ENCODE measurements at places on chromosomes 4 and X.

DNA sequence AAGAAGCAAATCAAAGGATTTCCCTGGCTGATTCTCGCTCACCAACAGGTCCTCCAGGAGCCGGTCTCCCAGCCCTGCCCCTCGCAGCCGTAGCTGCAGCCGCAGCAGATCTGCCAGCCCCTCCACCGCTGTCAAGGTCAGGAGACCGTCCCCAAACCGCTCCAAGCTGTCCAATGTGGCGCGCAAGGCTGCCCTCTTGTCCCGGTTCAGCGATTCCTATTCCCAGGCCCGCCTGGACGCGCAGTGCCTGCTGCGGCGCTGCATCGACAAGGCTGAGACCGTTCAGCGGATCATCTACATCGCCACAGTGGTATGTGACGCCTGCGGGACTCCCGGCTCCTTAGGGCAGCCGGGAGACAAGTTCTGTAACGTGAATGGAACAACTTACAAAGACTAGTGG lies 25.6 kb downstream of the SPATA18 start:
- no peak for DNase-seq

DNA sequence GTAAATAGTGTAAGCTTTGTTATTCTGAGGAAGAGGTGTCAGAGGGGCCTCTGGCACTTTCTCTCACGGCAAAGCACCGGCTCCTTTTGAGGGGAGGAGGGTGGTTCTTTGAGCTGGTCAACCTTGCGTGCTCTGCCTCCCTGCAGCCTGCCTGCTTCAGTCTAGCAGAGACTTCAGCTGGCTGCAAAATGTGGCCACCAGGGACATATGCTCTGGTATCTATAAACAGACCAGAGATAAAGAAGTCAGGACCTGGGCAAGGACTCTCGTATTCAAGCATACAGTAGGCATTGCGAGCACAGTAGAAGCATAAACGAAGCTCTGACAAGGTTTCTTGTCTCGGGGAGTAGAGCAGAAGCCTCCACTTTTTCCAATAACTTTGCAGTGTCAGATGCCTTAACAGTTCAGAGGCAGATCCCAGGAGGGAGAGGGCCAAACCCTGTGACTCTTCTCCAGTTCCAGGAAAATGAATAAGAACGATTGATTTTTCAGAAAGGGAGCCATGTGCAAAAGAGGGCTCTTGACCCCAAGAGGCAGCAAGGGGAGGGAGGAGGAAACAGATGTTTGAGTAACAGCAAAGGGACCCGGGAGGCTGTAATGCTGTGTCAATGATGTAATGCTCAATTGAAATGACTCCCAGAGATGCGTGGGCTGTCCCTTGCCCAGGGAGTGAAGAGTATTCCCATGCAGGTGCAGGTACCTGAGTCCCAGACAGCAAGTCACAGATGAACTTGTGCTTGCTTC lies 57.9 kb upstream of the TEX13D start:
- DNase-seq, result no peak

DNA sequence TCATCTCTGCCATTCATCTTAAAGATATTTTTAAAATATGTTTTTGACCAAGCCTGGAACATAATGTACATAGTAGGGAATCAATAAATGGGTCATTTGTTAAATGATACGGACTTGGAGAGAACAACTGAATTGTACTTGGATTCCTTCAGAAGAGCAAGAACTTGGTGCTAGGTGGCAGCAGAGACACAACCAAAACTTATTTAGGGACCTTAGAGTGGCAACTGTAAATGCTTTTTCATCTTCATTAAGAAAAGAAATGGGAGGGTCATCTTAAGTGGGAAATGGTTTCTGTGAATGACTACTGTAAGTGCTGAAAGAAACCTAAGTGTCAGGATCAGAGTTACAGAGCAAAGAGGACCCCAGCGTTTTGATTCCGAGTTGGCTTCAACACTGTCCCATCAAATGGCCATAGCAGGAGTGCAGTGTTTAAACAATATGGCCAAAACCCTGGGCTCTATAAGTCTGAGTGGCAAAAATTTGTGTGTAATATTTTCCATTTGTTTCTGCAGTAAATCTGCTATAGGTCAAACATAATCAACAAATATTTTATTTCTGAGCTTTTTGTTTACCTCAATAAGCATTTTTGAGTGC lies 213.6 kb downstream of the PALLD start:
- no peak for DNase-seq

DNA sequence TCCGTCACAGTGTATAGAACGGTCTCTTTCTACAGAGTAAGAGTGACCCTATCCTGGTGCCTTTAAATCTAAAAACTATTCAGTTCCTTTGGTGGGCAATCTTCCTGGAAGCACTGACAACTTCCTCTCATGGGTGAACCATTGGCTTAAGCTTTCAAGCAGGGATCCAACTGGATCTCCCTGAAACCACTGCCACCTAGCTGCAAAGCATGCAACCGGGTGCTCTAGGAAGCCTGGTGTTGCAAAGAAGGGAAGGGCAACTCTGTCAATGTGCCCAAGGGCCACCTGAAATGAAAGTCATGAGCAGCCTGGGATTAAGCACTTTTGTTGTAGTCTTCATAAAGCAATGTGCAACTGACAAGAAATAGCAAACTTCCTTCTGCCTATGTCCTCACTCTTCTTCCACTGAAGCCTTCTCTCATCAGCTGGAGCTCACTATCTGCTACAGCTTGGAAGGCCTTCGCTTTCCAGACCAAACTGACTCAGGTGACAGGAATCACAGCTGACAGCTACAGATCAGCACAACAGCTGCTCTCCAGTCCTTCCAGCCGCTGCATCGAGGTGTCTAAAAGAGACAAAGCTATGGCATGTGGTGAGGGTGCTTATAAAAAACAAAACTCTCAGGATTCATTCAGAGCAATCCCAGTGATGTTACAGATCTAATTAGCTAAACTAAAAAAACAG lies 46.1 kb downstream of the SETD7 start:
- DNase-seq, result no peak

DNA sequence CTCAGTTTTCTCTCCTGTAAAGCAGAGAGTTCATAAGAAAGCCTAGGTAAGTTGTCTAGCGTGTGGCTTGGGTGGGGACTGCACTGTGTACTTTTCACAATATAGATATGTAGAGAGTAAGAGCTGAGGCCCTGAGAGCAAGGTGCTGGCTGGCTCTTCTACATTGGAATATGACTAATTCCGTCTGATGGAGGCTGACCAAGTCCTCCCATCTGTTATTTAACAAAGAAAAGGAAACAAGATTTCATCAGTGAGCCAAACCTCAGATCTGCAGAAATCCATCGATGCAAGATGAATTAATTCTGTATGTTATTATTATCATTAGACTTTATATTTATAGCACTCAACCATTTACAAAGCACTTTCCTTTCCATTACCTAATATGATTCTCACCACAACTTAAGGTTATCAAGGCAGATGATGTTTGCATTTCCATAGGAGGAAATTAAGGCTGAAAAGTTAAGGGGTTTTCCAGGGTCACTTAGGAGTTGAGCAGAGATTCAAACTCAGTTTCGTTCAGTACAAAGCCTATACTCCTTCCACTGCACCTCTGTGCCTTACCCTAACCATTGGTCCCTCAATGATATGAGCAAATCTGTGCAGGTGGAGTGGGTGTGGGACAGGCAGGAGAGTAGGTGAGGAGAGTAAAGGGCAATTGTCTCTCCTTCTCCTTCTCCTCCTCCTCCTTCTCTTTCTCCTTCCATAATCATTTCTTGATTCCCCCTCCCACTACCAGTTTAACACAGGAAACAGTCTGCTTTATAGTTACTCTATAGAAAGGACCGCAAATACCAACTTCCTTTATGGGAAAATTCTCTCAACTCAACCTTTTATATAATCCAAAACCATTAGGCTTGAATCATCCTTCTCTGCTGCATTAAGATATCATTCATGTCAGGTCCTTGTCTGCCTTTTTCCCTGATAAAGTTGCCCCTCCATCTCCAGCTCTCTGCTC lies 27.6 kb upstream of the SRD5A3 start:
- no peak for DNase-seq

GRCh38 chr4:187865914-187866313 lies 129.7 kb upstream of the ZFP42 start:
- DNase-seq, result no peak

- DNase-seq, result no peak
Observed at GRCh38 chr4:175614890-175615289, 197.2 kb downstream of the GPM6A start.

- DNase-seq, result no peak
Observed at GRCh38 chr4:12978310-12978709, 505.8 kb downstream of the RAB28 start.

GRCh38 chrX:40154853-40155588 lies 57.3 kb upstream of the BCOR start:
- no peak for DNase-seq

DNA sequence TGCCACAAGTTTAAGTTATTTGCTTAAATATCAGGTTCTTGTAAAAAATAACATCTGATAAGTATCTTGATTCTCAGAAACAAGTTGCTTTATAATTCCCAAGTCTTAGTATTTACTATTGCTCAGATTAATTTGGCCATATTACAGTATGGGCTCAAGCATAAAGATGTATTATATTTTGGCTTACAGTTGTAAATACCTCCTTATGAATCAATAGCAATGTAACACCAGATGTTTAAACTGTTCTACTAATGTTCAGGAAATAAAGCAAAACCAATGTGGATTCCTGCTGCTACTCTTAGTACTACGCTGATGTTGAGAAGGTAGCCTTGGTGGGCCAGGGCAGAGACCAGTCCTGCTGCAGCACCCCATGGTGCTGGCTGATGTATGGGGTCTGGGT lies 102.7 kb downstream of the MGST2 start:
- no peak for DNase-seq

DNA sequence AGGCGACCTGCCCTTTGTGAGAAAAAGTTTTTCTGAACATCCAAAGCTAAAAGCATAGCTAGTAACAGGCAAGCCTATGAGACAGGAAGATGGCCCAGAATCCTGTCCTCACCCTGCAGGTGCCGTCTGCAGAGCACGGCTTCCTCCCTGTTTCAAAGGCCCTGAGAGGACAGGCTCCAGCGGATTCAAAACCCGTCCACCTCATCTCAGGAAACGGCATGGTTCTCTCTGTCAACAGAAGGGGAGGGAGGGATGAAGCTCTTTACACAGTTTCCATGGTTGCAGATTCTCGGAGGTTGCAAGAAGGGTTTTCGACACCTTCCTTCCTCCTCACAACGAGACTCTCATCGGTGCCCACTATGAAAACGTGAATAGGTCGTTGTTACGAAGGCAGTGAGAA lies 8.3 kb downstream of the PPP2R3B start:
- DNase-seq, result no peak

DNA sequence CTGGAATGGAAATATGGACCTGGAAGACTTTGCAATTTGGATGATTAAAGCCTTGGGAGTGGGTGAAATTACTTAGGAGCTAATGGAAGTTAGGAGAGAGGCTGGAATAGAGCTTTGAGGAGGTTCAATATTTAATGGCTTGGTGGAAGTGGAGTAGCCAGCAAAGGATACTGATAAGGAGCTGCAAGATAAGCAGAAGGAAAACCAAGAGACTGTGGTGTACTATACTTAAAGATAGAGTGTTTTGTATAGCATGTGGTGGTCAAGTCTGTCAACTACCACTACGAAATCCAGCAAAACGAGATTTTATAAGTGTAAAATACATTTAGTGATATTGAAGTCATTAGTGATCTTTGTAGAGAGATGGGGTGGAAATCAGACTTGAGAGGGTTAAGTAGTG lies 54.0 kb upstream of the TMLHE start:
- no peak for DNase-seq

GRCh38 chr4:152501846-152502536 lies 33.9 kb downstream of the FBXW7 start:
- no peak for DNase-seq

GRCh38 chrX:132404266-132404665 lies 84.6 kb downstream of the MBNL3 start:
- no peak for DNase-seq

DNA sequence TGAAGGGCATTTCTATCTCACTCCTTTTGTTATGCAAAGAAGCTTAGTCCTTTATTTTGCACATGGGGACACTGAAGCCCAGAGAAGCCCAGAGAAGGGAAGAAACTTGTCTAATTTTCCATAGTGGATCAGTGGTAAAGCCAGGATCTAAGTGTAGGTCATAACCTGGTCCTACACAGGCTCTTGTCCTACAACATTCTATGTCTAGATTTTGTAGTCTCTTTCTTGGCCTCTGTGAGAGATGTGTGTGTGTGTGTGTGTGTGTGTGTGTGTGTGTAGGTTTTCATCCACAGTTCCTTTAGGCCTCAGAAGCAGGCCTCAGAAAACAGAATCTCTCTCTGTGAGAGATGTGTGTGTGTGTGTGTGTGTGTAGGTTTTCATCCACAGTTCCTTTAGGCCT lies 38.3 kb downstream of the VSIG4 start:
- DNase-seq, result no peak

DNA sequence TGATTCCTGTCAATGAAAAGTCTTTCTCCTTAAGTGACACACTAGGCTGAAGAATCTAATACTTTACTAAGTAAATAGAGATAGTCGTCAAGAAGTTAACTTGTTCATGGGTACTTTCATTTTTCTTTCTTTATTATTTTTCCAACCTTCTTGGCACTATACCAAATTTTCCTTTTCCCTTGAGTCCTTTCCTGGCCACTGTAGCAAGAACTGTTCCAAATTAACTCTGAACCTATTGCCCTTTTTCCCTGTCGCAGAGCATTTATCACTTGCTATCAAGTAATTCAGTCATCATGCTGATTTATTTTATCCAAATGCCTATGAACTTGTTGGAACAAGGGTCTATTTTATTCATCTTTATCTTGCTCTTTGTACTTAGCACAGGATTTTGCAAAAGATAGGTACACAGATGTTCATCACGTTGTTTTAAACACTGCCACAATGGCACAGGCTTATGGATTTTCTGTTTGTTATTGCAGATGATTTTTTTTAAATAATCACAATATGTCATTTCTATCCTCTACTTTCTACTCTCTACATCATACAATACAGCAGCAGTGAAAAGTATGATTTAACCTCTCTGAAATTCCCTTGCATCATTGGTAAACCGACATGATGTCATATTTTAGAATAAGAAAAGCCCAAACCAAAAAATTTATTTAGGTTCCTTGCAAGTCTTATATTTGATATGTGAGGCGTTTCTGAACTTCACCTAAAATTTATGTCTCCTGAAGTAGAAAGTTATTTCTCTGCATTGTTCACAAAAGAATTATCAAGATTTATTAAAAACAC lies 2352.3 kb downstream of the PCDH7 start:
- DNase-seq, result no peak

DNA sequence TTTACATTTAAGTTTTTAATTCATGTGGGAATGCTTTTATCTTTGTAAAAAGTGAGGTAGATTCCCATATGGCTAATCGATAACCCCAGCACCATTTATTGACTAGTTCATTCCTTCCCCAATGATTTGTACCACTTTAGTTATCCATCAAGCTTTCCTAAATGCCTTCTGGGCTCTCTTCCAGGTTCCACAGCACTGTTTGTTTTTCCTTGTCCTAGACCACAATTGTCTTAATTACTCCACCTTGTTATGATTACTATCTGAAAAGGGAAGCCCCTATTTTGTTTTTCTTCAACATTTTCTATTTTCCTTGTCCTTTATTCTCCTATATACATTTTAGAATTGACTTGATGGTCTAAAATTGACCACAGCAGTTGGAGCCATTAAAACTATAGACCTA lies 48.5 kb upstream of the GPRIN3 start:
- DNase-seq, result no peak

Measured in stimulated activated effector memory CD8-positive, alpha-beta T cell treated with anti-CD3 and anti-CD28 coated beads, Interleukin-12 subunit alpha, Interleukin-12 subunit beta, amount 100 ng/mL, for 72 hours (primary cell).